Chondrocyte (in vitro differentiated cells): ENCODE measurements at places on chromosomes 7 and 10. TPM values are rescaled to one million over a fixed set of nuclear protein-coding genes. Genes with fewer than 3 reads are reported as not detected.
A peak's percentile ranks its signal among the peaks of the same experiment; 100 is the strongest.

DNA sequence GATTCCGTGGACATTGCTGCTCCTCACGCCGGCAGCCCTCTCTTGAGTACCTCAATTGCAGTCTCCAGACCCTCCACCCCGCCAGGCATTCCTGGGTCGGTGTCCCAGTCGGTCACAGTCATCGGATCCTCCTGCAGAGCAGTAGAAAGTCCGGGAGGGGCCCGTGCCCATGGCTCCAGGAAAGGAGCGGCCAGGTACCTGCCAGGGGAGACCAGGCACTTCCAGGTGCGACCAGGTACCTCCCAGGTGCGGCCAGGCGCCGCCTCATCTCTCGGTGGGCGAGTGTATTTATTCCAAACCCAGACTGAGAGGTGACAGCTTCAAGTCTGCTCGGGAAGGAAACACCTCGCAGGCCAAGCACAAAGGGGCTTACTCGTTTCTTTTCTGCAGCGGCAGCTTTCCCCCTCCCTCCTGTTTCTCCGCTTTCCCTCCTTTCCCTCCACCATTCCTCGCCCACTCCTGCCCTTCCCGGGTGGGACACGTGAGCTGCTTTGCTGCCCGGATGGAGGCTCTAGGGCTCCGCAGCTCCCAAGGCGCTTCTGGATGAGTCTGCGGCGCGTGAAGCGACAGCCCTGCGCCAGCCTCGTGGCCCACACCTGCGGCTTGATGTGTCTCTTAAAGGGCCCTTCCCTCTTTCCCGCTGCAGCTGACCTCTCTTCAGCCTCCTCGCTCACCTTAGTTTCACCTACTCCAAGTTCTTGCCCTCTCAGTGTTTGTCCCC, 39.4 kb upstream of the AGK start:
- peak; percentile 89 for DNase-seq

The SH2D4B gene
- 0.07 TPM in 1 of 3 replicates, not detected in the others for total RNA-seq

DNA sequence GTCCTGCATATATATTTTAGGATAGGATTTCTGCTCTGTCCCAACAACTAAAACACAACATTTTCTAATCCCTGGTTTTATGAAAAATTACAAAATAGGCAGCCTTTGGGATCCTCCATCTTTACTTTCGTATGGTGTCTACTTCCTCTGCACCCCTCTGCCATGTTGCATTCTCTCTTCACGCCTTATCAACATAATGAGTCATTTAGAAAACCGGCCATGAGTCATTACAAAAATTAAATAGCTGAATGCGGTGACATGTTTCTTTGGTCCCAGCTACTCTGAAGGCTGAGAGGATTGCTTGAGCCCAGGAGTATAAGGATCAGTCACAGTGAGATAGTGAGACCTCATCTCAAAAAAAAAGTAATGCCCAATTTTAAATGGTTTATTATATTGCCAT, 148.1 kb upstream of the CELF2 start:
- DNase-seq: no peak

The CCSER2 gene
- 74.2 to 80.0 TPM (median 78.8 TPM) in 3 replicates for total RNA-seq

GRCh38 chr10:114823077-114823463, 1.5 kb downstream of the FHIP2A start:
- DNase-seq: no peak

The CYP17A1 gene
- total RNA-seq: not detected in 3 replicates

DNA sequence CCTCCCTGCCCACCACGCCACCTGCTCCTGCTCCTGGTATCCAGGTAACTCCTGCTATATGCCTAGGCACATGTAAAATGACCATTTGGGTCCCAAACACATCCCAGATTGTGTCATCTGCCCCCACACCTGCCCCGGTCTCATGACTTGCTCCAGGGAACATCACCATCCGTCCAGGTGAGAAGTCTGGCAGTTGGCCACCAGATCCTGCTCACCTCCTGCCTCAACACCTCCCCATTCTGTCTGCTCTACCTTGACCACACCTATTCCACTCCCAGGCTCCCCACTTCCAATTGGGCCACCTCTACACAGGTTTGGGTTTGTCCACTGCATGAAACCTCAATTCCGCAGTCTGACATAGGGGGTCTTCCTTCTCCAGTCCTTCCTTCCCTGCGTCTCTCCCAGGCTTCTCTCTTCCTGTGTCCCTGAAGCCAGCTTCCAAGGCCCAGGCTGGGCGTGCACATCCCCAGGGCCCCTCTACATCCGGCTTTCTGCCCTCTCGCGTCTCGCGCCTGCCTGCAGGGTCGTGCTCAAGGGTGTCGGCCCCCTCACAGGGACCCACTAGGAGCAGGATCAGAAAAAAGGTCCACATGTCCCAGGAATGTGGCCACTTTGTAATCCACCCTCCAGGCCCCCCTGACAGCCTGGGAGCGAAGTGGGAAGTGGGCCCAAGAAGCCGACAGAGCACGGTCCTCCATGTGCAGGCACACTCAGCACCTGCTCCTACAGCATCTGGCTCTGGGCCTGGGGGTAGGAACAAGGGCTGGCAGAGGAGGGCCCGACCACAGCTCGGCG, 49.3 kb upstream of the DAGLB start:
- DNase-seq: no peak

GRCh38 chr7:80259-81067, 111.9 kb upstream of the FAM20C start:
- no peak for DNase-seq

The PDZD8 gene
- total RNA-seq: 34.9 to 40.5 TPM (median 36.3 TPM) in 3 replicates

GRCh38 chr10:110612087-110612486, 32.0 kb upstream of the RBM20 start:
- DNase-seq: no peak

DNA sequence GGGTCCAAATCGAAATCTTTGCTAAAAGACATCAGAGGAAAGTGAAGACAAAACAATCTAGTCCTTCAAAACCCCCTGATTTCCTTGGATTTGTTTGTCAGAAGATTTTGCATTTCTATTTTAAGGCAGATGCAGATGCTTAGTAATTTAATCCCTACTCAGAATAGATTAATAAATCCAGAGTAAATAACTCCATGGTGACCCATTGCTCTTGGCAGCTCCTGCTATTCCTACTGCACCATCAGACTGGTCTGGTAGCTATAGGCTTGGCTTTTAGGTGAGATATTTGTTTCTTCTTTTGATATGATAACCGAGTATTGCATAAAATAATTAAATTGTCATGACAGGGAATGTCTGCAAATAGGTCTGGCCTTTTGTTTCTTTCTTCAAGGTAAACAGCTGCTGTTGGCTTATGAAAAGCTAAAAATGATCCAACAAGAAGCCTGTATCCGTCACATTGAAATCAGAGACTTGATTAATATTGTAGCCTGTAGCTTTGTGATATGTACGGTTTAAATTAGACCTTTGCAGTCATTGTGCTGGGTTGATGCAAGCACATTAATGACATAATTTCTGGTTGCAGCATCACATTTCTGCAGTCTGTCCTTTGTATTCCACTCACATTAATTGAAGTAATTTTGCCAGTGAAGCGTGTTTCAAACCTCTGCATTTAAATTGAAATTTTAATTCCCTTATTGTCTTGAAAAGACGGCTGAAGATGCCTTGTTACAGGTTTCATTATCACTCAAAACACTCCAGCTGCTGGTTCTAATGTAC, 40.7 kb downstream of the EXOC4 start:
- DNase-seq: no peak

GRCh38 chr10:31768467-31768866, 160.2 kb downstream of the ARHGAP12 start:
- no peak for DNase-seq

DNA sequence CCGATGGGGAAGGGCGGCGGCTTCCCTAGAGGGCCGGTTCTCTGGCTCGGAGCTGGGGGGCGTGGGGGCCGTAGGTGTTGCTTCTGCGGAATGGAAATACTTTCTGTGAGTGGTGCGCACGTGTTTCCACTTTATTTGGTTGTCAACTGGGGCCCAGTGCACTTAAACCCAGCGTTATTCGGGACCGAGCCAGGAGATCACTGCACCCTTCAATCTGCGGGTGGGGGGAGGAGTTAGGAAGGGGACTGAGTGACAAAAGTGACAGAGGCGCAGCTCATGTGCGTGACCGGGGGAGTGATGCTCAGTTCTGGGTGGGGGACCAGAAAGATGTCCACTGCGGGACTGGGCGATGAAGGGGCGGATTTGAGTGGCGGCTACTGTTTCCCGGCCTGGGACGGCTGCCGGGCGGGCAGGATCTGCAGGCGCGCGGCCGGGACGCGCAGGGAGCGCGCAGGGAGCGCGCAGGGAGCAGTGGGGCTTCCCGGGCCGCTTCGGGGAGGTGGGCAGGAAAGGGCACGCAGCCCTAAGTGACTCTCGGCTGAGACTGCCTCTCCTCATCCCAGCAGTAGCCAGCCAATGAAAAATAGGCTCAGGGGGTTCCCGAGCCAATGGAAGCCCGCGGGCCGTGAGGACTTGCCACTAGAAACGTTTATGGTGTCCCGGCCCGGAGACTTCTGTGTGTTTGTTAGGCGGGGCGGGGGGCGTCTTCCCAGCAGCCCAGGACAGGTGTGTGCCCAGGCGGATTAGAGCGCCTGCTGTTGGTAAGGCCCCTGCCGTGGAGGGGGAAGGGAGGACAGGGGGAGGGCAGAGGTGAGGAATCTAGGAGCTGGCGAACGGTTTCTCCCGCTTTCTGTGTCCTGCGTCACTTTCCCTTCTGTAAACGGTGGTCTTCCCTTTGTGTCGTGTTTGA, 54.3 kb upstream of the KDM7A start:
- DNase-seq: no peak

The EPDR1 gene
- 20.1 to 30.0 TPM (median 28.9 TPM) in 3 replicates for total RNA-seq

GRCh38 chr7:2624293-2624886, 7.4 kb upstream of the TTYH3 start:
- no peak for DNase-seq

DNA sequence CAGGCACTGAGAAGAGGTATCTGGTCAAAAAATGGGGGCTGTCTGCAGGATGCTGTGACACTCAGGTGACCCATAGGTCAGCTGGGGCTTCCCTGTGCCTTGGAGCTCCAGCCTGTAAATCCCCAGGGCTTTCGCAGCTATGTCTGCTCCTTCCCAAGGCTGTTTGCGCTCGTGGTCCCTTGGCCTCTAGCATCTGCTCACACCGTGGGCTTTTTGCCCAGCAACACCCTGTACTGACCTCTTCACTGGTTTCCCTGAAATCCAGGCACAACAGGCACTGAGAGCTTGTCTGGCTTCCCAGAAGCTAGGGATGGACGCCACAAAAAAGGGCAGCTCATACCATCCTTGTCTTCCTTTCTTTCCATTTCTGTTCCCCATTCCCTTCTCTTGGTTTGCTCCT, 280.3 kb upstream of the HABP2 start:
- DNase-seq: no peak

- no peak for DNase-seq
Observed at GRCh38 chr10:122249991-122250750, 20.9 kb upstream of the BTBD16 start.
